ENCODE measurements at places on chromosomes 7 and 10.

GRCh38 chr10:102984086-102984485 is 66.0 kb downstream of the CNNM2 start:
- DNase-seq: no peak

GRCh38 chr7:30348083-30348560 is 63.7 kb downstream of the ZNRF2 start:
- DNase-seq: peak; percentile 38

DNA sequence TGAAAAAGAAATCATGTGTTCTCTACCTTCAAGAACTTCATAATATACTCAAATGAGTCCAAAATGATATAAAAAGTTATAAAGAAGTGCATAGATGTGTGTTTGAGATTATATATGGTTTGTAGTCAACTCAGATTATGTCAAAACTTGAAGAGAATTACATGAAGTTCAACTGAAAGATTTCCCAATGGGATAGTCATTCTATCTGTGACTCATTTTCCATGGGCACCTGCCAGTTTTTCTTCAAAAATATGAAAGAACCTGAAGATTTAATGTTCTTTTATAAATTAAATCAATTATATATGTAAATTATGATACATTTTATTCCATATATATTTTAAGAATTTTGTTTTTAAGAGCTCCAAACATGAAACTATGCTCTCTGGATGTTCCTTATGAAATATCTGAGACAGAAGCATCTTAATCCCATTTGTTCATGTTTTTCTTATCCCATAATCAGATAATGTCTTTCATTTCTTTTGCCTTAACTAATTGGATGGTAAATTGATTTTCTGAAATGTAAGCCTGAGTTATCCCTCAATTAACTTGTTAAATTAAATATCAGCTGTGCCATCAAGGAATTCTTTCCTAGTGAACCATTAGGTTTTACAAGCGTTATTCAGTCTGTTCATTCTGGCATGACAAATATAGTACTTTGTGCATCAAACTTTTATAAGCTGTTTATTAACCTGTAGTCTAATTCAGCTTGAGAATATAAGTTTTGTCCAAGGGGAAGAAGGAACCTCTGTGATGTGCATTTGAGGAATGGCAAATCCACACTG is 387.1 kb downstream of the IPMK start:
- no peak for DNase-seq

- no peak for DNase-seq
These were observed 17.2 kb upstream of the BMPER start for GRCh38 chr7:33888166-33888565.

GRCh38 chr7:24297362-24297761 is 13.4 kb downstream of the NPY start:
- DNase-seq: no peak

DNA sequence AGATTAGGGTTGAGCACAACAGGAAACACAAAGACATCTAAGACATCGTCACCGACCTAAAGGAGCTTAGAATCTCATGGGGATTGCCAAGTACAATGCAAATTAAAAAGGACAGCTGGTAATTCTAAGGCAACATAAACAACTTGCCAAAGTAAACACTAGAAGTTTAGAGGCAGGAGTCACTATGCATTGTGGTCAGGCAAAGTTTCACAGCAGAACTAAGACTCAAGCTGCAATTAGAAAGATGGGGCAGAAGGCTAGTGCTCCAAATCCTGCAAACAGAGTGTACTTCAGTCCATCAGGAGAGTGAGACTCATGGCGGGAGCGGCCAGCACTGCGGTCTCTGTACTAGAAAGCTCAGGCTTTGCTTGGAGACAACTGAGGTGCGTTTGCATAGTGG is 52.7 kb downstream of the HIPK2 start:
- DNase-seq: no peak

- no peak for DNase-seq
These were observed 59.9 kb upstream of the DUSP5 start for GRCh38 chr10:110437761-110438341.

DNA sequence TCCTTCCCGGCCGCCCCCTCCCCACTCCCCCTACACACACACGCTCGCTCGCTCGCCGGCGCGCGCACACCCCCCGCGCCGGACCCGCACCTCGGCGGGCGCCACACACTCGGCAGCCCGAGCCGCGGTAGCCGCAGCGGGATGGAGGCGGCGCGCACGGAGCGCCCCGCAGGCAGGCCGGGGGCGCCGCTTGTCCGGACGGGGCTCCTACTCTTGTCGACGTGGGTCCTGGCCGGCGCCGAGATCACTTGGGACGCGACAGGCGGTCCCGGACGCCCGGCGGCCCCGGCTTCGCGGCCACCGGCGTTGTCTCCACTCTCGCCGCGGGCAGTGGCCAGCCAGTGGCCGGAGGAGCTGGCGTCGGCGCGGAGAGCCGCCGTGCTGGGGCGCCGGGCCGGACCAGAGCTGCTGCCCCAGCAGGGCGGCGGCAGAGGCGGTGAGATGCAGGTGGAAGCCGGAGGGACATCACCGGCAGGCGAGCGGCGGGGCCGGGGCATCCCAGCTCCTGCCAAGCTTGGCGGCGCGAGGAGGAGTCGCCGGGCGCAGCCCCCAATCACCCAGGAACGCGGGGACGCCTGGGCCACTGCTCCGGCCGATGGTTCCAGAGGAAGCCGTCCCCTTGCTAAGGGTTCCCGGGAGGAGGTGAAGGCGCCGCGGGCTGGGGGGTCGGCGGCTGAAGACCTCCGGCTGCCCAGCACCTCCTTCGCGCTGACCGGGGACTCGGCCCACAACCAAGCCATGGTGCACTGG is at the start of gene SORCS3:
SORCS3 (plus strand) TSS at position 104 of the 750 bp plus-strand sequence.
- DNase-seq: no peak

- no peak for DNase-seq
These were observed 223.5 kb upstream of the PHYHIPL start for GRCh38 chr10:58952747-58953466.

GRCh38 chr7:28135315-28135714 is 45.3 kb downstream of the JAZF1 start:
- DNase-seq: no peak

GRCh38 chr10:69338547-69339450 is 60.5 kb downstream of the HK1 start:
- no peak for DNase-seq

- no peak for DNase-seq
These were observed 21.8 kb downstream of the DPYSL4 start for GRCh38 chr10:132208462-132209050.

DNA sequence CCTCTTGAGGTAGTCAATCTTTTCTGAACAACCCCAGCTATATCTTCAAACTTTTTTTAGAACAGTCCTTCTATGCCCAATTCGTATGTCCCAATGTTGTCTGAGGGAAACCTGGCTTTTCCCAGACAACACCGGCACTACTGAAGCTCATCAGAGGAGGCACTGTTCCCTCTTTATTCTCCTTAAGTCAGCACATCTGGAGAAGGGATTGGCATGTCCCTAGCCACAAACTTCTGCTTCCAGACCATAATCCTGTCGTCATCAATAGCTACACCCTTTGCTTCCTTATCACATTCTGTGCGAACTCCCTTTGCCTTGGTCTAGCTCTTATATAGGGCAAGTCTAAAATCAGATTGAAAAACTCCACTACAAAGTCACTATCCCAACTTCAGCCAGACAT is 22.9 kb downstream of the PON3 start:
- no peak for DNase-seq

GRCh38 chr7:7913504-7913903 is 55.1 kb upstream of the GLCCI1 start:
- DNase-seq: no peak

DNA sequence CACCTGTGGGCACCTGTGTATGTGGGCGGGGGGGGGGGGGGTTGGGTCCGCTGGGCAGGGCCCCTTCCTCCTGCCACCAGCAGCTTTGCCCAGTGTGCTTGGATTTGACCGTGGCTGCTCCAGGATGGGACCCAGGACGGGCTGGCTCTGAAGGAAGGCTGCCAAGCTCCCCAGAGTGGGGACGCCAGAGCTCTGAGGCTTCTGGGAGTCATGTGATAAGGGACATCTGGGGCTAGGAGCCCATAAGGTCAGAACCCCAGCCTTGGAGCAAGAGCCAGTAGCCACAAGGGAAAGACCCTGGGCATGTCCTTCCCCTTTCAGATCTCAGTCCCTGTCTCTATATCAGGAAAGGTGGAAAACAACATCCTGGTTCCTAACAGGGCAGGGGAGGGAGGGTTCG is 21.8 kb upstream of the AMZ1 start:
- DNase-seq: no peak

DNA sequence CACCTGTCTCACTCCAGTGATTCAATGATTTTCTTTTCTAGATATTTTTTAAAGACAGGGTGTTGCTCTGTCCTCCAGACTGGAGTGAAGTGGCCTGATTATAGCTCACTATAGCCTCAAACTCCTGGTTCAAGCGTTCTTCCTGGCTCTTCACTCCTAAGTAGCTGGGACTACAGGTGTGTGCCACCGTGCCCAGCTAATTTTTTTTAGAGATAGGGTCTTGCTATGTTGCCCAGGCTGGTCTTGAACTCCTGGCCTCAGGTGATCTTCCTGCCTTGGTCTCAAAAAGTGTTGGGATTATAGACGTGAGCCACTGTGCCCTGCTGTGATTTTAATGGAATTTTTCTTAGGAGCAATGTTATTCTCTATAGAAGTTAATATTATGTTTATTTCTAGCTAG is 14.1 kb downstream of the NUP205 start:
- no peak for DNase-seq

GRCh38 chr10:103231047-103231551 is 14.6 kb upstream of the RPEL1 start:
- no peak for DNase-seq

- no peak for DNase-seq
These were observed 44.3 kb upstream of the ZC3HAV1 start for GRCh38 chr7:139153832-139154231.

GRCh38 chr7:49243521-49243920 is 319.2 kb downstream of the CDC14C start:
- DNase-seq: no peak

GRCh38 chr7:18521945-18522566 is 26.5 kb downstream of the HDAC9 start:
- no peak for DNase-seq

DNA sequence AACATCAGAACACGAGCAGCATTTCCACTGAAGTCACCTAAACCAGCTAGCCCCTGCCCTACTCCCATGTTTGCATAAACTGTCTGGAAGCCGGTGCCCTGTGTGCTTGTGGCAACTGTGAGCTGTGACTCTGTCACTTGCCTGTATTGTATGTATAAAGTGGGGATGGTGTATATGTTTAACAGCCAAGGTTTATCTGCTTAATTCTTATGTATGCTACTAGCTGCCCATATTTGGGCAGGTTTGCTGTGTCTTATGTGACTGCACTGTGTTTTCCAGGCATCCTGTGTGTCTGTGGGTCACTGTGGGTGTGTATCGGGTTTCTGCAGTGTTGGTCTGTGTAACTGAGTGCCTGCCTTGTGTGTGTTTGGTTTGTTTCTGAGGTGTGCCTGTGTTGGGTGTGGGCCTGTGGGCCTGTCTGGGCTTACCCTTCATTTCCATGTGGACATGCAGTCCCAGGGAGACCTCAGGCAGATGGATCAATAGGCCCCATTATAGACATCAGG is 9.3 kb downstream of the LBX1 start:
- DNase-seq: no peak

GRCh38 chr7:74633451-74633921 is 24.0 kb upstream of the GTF2I start:
- no peak for DNase-seq

DNA sequence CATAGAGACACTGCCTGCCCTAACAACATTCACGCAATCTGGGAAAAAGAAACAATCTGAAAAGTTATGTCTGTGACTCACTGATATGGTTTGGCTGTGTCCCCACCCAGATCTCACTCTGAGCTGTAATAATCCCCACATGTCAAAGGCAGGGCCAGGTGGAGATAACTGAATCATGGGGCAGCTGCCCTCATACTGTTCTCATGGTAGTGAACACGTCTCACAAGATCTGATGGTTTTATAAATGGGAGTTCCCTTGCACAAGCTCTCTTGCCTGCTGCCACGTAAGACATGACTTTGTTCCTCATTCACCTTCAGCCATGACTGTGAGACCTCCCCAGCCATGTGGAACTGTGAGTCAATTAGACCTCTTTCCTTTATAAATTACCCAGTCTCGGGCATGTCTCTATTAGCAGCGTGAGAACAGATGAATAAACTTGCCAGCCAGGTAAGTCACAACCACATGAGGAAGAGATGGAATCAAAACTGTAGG is 341.5 kb upstream of the AOAH start:
- DNase-seq: no peak

- DNase-seq: no peak
These were observed 29.7 kb downstream of the HIF1AN start for GRCh38 chr10:100565206-100565985.

GRCh38 chr10:110774069-110775019 is 97.4 kb upstream of the PDCD4 start:
- peak; percentile 24 for DNase-seq

GRCh38 chr10:96325719-96326373 is 21.6 kb downstream of the DNTT start:
- no peak for DNase-seq

DNA sequence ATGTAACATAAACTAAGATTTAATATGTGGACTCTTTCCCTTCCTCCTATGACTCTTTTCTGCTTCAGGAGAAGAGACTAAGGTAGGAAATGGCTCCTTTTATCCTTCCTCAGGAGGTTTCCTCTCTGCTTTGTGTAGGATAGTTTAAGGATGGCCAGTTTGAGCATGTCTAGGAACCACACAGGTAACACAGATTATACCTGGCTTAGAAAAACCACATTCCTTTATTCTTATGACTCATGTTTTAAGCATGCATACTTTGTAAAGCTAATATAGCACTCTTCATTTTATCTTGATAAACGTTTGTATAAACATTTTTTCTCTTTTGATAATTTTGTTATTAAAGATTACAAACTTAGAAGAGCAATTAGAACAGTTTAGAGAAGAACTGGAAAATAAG is 57.8 kb downstream of the CYP51A1 start:
- no peak for DNase-seq

DNA sequence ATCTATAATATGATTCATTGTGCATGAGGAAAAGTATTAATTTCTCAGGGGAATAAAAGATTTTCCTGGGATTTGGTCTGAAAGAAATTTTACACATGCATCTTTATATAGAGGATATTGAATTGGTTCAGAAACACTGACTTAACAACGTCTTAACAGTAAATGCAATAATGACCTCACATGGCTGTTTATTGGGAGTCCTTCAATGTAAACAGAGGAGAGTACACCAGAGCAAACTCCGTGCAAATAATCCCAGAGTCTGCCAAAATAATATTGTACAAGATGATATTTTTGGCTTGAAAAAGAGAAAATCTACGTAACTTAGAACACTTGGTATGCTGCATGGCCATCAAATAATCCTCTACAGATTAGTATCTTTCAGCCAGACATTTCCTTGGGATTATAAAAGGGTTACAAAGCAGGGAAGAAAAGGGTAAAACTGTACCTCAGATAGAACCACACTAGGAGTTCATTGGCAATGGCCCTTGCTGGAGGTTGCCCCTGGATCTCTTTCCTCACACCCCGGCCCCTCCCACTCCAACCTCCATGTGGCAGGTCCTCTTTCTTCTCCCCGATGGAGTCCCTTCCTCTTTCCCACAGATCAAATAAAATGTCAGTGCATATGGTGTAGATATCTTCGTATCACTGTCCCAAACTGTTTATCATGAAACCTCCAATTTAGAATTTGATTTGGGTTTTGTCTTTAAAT is 196.4 kb downstream of the EVX1 start:
- DNase-seq: no peak

GRCh38 chr10:28681291-28681763 is 4.0 kb downstream of the BAMBI start:
- DNase-seq: no peak

GRCh38 chr7:151135866-151136843 is 31.3 kb downstream of the GBX1 start:
- no peak for DNase-seq

GRCh38 chr10:118840776-118841468 is 86.2 kb upstream of the CACUL1 start:
- no peak for DNase-seq
